ENCODE measurements at places on chromosomes 1 and 21.

GRCh38 chr1:3550511-3551289, 60.6 kb downstream of the MEGF6 start:
- no peak for DNase-seq

GRCh38 chr21:38440746-38441145, 57.5 kb downstream of the ERG start:
- DNase-seq = no peak

DNA sequence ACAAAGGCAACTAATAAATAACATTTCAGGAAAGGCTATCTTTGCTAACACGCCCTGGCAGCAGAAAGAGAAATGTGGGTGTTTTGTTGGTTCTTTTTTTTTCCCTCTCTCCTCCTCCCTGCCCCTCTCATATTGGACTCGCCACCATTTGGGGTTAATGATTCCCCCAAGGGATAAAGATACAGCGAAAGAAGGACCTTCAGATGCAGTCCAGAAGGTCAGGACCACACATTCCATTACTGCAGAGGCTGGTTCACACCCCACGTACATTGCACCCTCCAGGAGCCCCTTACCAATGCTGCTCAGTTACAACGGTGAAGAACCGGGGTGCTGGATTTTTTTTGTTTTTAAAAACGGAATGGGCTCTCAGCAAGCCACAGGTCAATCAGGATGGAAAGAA, 156.9 kb upstream of the TIAM1 start:
- DNase-seq = no peak

DNA sequence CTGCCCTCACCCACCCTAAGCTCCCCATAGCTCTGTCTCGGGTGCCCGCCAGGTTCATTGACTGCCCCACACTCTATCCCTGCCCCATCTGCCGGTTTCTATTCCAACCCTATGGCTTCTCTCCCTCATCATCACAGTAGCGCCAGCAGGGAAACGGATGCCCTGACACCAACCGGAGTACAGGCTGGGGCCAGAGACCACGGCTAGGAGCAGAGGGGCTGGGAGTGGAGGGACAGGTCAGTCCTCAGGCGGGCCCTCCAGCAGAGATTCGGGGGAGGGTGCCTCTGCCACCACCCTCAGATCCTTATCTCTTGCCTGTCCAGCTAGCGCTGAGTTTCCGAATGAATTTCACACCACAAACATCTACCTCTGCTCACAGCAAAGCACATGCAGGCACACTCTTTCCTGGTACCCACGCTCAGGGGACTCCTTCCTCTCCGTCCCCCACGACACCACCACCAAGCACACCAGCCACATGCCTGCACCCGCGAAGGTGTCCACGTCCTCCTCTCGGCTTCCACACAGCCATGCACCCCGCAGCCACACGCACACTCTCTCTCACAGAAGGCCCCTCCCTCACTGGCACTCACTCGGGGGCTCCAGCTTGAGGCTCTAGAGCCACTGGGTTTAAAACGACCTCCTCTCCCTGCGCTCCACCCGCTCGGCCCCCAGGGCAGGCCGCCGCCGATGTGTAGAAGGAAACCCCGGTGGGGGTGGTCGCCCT, 7.2 kb downstream of the TAL1 start:
- DNase-seq = no peak

GRCh38 chr1:6026095-6026809, 19.4 kb upstream of the KCNAB2 start:
- peak; percentile 96 for DNase-seq

DNA sequence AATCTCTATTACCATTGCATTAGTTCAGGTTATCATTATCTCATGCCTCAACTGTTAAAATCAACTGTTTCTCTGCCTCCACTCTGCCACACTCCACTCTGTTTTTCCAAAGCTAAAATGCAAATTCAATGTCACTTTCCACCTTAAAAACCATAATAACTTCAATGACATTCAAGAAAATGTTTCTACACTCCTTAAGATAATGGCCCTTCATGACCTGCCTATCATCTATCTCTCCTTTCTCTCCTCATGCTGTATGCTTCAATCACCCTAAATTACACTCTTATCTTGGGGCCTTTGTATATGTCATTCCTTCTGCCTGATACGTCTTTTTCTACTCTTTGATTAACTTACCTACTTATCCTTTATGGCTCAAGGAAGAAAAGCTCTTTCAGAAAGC, 296.0 kb downstream of the LRRC7 start:
- no peak for DNase-seq

DNA sequence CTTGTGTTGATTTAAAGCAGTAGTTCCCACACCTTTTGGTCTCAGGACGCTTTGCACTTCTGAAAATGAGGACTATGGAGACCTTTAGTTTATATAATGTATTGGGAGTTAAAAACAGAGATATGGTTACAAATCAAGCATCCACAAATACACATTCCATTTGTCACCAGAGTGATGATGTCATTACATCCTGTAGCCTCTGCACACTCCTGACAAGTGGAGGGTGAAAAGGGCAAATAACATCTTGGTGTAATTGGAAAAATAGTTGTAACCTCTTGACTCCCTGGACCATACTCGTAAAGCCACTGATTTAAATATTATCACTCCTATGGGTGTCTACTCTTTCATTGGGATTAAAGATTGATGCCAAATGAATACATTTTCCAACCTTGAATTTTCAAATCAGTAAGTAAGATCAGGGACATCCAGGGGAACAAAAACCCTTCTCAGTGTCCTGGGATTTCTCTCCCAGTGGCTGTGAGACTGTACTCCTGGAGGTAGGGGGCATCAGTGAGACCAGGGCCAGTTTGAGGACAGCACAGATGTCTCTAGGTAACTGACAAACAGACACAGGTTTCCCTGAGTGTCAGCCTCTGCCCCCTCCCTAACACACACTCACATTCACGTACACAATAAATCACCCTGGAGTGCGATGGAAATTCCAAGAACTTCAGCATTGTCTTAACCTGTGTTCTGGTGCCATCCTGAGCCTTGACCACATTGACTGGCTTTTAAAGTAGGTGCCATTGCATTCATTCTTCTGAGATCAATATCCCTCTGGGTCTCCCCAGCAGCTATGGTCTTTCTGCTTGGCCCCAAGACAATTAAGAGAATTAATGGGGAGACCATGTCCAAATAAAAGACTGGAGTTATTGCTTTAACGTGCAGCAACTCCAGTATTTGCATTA, 63.0 kb downstream of the NR5A2 start:
- no peak for DNase-seq

- DNase-seq = peak; percentile 6
These were observed 43.1 kb downstream of the FOXO6 start for GRCh38 chr1:41404308-41404761.

- no peak for DNase-seq
These were observed 131.3 kb downstream of the CACHD1 start for GRCh38 chr1:64601207-64601606.

- DNase-seq = no peak
These were observed 11.5 kb upstream of the COL8A2 start for GRCh38 chr1:36136535-36136934.

DNA sequence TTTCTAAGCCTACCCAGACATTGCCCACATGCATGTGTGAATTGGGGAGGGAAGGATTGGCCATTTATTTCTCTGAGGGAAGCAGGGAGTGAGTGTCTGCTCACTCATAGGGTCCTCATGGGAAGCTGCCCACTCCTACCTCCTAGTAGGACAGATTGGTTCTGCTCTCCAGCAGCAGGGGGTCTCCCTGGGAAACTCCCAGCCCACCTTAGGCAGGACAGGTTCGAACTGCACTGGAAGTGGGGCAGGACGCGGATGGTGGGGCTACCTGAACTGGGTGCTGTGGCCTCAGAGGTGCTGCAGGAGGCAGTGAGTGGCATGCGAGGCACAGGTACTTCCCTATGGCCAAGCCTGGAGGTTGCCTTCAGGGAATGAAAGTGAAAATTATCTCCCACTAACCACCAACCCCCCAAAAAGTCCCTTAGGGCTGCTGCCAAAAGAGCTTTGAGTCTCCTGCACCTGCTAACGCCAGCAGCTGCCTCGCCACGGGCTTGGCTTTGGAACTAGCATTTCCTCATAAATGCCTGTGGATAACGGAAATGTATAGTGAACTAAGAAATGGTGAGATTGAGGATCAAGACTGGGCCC, 157.0 kb upstream of the COA6 start:
- no peak for DNase-seq

DNA sequence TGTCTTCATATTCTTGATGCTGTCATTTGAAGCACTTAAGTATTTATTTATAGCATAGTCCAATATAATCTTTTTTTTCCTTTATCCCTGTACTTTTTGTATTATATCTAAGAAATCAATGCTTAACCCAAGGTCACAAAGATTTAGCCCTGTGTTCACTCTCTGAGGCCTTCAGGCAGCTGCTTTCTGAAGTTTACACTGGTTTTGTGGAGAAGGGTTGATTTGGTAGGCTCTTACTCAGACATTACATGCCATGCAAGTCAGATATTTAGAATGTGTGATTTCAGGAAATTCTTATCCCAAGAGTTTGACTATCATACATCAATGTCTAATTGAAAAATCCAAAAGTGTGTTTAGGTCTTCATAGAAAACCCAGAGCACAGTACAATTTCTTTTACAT, 56.3 kb downstream of the PALMD start:
- no peak for DNase-seq

GRCh38 chr1:74356493-74356892, 121.3 kb downstream of the TNNI3K start:
- DNase-seq = no peak

DNA sequence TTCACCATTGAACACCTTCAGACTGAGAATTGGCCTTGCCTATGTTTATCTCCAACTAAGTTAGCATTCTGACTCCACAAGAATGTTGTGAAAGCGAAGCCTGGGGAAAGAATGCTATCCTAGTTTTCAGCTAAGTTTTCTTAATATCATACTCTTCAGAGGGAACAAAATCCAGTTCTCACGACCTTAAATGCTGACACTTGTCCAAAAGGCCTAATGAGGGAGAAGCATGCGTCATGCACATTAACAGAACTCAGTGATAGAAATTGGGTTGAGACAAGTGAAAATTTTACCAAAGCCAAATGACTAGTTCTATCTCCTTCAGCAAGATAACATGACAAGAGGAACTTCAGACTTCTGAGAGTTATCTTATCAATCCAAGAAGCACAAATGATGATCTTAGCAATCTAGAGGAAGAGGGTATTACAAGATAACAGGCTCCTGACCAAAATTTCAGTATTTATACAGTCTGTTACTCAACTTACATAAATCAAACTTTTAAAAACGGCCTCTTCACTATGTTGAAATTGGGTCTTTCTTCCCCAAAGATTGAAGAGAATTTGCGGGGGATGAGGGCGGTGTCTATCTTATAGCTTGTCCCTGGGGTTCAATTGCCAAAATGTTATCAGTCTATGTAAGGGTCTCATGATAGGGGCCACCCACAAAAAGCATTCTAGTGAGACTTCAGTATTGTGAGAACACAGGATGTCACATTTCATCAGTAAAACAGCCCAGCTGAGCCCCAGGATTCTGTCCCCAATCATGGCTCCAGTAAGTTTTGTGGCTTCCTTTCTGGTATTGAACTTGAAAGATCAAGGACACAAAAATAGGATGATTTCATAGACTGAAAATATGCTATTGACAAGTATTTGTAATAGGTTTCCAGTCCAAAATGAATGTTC, 26.5 kb upstream of the SLC45A3 start:
- DNase-seq = no peak

DNA sequence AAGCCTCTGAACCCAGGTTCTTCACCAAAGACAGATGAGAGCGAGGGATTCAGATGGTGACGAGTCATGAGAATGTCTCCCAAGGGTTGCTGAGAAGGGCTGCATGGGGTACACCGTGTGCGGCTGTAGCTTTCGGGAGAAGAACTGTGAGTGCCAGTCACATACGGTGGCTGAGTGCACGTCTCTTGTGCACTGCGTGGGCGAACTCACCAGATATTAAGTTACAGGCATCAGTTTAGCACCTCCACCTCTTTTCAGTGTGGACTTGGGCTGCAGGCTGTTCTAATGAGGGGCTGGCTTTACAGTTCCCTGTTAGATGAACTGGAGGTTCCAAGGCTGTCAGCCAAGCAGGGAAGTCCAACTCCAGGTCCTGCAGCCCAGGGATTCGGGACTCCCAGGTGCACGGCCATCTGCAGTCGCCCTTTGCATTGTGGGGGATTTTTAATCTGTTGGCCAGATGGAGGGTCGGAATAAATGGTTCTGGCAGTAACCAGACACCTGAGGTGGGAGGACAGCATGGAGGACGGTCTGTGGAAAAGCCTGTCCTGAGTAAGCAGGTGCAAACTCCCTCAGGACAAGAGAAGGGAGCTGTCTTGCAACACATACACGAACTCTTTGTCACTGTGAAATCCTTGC, 26.5 kb upstream of the AVPR1B start:
- no peak for DNase-seq

GRCh38 chr21:39350094-39351005, 1.5 kb upstream of the HMGN1 start:
- no peak for DNase-seq

DNA sequence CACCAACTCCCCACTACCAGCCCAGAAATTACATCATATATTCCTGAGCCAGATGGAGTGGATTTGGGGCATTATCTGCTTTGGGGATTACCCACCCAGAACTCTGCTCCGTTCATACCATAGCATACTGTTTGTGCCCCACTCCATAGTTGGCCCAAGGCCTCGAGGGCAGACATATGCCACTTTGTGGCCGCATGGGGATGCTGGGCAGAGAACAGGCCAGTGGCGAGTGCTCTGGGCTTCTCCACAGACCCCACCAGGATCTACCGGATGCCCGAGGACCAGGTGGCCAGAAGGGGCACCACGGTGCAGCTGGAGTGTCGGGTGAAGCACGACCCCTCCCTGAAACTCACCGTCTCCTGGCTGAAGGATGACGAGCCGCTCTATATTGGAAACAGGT, 68.0 kb upstream of the CNTN2 start:
- DNase-seq = no peak

- DNase-seq = no peak
These were observed 33.1 kb downstream of the LPAR3 start for GRCh38 chr1:84859866-84860265.

GRCh38 chr1:7915826-7916500, 24.7 kb downstream of the TNFRSF9 start:
- DNase-seq = peak; percentile 17

DNA sequence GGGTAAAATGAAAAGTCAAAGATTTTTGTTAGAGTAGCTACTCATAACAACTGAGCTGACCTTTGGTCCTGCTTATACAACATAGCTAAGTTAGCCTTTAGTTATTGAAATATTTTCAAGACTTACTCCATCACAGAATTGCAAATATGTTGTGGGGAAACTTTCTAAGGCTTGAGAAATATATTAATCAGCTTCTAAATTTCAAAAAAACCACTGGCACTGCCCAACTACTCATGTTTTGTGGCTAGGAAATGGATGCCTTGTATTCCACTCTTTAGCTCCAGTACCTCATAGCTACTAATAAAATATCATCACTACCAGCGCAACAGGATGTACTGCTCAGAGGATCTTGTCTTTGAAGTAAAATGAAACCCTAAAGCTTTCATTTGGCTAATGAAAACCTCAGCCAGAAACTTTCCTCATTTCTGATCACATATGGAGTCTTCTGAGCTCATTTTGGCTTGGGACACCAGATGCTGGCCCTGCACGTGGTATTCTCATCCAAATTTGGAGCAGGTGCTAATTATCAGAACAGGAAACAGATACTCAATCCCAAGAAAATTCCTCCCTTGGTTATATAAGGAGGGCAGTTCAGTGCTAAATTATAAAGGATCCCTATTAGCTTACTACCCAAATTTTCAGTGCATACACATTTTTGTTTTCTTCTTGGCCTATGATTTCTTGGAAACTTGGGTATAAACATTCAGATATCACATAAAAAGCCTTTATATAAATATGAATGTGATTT, 690.7 kb downstream of the ADGRL2 start:
- DNase-seq = no peak

All from activated CD4-positive, alpha-beta T cell treated with anti-CD3 and anti-CD28 coated beads, Interleukin-2, Interleukin-4, amounts not matched to agents 100 ng/mL and 50 ng/mL, durations not matched to agents 16 hours and 8 hours (primary cell).